ENCODE measurements at places on chromosomes 3 and 15. TPM values are rescaled to one million over a fixed set of nuclear protein-coding genes. Genes with fewer than 3 reads are reported as not detected.

Gene CDC25A
- 6.9 TPM for total RNA-seq

Gene ADAMTS9
- total RNA-seq: 26.0 TPM

Gene RNU5B-1
- not detected for total RNA-seq

Gene KCNH8
- total RNA-seq: 19.4 TPM

Gene GOLGA8J
- total RNA-seq: not detected

Data from parietal lobe (tissue), 2 donors.